ENCODE measurements at places on chromosomes 5 and 9.

- DNase-seq, result peak; percentile 58
These were observed 50.6 kb downstream of the DEPDC1B start for GRCh38 chr5:60649288-60649917.

DNA sequence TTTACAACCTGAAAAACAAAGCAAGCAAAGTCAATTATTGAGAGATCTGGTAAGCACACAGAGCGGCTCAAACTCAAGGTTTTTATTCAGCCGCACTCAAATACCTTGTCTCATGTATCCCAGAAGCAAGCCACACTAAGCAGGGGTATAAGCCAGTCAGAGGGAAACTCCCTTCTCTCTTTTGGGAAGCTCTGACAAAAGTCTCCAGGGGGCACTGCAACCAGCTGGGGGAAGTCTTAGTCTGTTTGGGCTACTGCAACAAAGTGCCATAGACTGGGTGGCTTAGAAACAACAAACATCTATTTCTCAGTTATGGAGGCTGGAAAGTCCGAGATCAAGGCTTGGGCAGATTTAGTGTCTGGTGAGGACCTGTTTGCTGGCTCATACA lies 246.0 kb downstream of the ENC1 start:
- no peak for DNase-seq

DNA sequence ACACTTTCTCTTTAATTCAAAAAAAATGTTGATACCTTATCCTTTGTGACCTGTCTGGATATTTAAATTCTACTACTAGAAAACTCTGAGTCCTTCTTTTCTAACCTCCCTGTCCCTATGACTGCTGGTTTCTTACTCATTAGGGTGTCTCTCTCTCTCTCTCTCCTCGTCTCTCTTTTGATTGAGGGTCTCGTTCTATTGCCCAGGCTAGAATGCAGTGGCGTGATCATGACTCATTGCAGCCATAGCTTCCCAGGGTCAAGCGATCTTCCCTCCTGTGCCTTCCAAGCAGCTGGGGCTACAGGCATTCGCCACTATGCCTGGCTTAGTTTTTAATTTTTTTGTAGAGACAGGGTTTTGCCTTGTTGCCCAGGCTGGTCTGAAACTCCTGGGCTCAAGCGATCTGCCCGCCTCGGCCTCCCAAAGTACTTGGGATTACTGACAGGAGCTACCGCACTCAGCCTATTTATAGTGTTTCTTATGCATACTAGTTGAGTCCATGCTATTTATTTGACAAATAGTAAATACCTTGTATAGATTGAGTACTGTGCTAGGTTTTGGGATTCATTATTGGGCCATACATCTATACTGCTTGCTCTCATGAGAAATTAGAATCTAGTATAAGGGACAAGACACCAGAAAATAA lies 61.9 kb downstream of the NSD1 start:
- DNase-seq, result peak; percentile 13

GRCh38 chr5:59564895-59565294 lies 328.6 kb downstream of the PDE4D start:
- no peak for DNase-seq

- DNase-seq, result peak; percentile 43
These were observed 104.4 kb downstream of the ACTL7B start for GRCh38 chr9:108751369-108751768.

GRCh38 chr5:67146574-67146973 lies 50.0 kb downstream of the CD180 start:
- no peak for DNase-seq

DNA sequence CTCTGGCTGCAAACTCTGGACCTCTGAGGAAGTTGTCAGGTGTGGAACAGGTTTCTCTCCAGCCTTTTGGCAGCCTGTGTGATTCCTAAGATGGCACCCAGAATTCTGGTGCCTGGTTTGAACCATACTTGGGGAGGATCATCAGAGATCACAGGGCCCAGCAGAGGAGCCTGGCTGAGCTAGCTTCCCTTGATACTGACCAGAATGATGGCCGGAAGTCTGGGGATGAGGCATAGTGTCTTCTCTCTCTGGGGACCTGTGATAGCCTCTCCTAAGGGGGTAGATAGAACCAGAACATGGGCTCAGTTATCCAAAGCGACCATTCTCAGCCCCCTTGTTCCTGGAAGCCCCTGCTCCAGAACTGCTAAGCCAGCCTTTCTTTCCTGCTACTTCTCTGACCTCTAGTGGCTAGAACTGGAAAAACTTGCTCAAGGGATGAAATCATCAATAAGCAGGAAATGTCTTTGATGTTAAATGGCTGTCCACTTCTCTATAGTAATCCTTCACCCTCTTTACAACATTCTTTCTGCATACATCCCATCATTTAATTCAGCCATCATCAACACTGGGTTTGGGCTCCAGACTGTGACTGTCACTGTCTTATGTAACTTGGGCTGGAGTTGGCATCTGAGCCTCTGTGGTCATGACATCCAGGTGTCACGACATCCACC lies 55.1 kb downstream of the C9orf152 start:
- DNase-seq, result peak; percentile 68

- DNase-seq, result no peak
These were observed 1043.4 kb upstream of the CDH10 start for GRCh38 chr5:25688156-25688555.

GRCh38 chr9:70049236-70049635 lies 5.6 kb downstream of the MAMDC2 start:
- DNase-seq, result peak; percentile 90

- peak; percentile 38 for DNase-seq
These were observed 13.5 kb upstream of the WDR38 start for GRCh38 chr9:124839612-124840299.

DNA sequence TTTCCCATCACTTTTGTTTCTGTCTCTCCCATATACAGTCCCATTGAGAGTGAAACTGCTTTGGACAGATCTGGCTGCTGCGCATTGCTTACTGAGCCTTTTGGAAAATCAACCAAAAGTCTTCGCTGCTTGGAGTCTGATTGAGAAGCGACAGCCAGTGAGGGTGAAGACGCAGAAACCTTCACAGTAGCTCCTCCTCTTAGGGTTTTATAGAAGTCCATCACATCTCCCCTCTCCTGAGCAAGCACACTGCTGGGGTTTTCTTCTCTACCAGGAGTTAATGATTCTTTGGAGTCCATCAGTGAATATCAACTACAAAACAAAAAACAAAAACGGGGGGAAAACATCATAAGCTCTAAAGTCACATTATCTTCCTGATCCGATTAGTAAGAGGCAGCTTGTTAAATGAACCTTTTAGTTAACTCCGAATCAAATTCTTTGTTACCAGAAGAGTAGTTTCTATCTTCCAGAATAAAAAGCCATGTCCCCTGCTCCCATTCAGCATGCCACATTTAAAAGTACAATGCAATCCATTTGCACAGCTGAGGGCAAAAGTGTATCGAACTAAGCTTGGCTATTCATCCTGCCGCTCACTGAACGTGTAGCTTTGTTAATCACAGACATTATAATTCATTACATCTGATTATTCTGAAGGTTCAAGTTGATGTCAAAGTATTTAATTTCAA lies 2.8 kb downstream of the NR3C1 start:
- peak; percentile 18 for DNase-seq

- peak; percentile 84 for DNase-seq
These were observed 138.7 kb downstream of the PLCXD3 start for GRCh38 chr5:41371738-41372137.

- DNase-seq, result no peak
These were observed 344.3 kb downstream of the RAB3C start for GRCh38 chr5:58927181-58927580.

DNA sequence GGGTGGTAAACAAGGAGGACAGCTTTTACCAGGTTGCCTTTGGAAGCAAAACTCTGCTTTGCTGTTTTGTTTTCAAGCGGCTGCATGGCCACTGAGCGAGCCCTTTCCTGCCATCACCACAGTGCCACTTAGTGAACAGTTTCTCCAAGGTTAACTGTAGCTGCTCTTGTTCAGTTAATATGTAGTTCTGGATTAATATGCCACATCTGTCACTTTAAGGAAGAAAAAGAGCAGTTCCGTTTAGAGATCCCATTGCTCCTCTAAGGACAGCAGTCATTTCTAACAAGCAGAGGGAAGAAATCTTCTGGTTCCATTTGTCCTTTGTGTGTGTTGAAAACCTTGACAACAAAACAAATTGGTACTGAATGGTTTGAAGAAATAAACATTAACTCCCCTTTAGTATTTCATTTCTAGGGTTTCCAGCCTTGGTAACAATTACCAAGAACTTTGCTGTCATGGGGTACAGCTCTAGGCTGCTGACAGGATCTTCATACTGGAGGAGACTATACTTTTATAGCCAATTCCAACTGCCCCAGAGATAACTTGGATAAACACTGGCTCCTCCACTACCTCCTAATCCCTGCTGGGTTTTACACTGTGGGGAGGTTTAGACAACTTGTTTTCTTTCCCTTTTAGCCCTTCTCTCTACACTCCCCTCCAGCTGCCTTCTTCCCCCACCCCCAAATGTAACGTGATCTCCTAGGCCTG lies 10.3 kb upstream of the ABL1 start:
- peak; percentile 84 for DNase-seq

DNA sequence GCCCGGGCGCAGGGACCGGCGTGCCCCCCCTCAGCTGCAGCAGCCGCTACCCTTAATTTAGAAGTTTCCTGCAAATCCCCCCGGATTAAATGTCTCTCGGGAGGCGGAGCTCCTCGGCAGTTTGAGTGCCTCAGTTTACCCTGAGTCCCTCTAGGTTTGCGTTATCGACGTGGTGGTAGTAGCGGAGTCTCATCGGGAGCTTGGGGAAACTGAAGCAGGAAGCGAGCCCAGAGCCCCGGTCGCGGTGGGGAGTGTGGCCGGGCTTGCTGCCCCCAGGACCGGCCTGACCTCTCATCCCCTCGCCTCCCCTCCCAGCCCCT lies 529 bp upstream of the TPM2 start:
- DNase-seq, result no peak

- peak; percentile 54 for DNase-seq
These were observed 178.8 kb downstream of the TRIO start for GRCh38 chr5:14321936-14322335.

DNA sequence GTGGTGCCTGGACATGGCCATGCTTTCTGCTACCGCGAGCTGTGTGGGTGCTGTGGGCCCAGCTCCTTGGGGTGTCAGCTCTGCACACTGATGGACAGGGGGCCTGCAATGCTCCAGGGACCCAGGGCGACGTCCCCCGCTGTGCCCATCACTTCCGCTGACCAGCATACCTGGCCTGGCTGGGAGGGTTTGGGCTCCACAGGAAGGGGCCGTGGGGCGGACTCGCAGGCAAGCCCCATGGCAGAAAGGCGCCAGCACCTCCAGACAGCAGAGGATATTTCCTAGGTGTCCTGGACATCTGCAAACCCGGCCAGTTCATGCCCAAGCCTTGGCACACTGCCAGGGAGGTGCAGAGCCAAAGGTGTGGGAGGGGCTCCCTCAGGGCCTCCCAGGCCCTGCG lies 295.8 kb upstream of the IRX4 start:
- DNase-seq, result no peak

DNA sequence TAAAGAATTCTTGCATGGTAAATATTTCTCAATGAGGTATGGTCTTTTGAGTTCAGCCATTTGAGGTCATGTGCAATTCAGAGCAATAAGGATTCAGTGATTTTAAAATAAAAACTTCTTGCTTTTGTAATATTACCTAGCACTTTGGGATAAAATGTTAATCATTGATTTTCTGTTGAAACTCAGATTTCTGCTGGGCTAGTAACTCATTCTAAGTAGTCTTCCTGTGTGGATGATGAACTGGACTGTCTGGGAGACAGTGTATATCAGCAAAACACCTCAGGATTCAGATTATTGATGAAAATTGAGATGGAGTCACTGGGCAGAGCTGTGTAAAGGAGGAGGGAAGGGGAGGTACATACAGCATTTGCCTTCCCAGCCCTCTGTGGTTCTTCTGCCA lies 10.8 kb upstream of the PSAT1 start:
- no peak for DNase-seq

GRCh38 chr9:90088434-90088833 lies 483.6 kb downstream of the GADD45G start:
- no peak for DNase-seq

DNA sequence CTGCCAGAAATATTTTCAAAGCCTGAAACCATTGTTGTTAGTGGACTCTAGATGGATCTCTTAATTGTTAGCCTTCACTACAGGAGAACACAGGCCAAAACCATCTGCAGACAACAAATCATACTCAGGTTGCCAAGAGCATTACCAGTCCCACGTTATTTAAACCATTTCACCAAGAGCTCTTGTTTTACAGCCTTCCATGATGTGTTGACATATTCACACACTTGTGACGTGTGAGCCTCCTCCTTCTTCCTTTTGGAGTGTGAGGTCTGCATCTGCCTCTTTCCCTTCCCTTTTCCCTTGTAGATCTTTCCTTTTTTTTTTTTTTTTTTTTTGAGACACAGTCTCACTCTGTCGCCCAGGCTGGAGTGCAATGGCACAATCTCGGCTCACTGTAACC lies 279.0 kb downstream of the AUH start:
- DNase-seq, result no peak

DNA sequence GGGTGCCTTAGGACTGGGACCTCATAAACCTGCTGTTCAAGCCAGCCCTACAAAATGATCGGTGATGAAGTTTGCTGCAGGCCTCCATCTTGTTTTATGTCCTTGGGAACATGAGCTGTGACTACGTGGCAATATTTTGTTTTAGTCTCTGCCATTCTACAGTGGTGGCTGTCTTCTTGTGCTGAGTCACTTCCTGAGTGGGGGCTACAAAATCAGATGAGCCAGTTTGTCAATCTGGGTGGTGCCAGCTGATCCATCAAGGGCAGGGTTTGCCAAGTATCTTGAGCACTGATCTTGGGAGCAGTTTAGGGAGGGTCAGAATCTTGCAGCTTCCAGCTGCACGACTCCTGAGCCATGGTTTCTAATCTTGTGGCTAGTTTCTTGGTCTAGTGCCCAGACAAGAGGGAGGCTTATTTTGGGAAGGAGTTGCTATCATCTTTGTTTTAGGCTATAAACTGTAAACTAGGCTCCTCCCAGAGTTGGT lies 94.7 kb downstream of the YTHDC2 start:
- peak; percentile 48 for DNase-seq

DNA sequence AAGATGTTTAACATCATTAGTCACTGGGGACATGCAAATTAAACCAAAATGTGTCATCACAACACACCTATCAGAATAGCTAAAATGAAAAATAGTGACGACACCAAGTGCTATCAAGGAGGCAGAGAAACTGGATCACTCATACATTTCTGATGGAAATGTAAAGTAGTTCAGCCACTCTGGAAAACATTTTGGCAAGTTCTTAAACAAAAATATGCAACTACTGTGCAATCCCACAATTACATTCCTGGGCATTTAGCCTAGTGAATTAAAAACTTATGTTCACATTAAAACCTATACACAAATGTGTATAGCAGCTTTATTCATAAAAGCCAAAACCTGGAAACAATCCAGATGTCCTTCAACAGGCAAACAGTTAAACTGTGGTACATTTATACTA lies 53.1 kb downstream of the SVEP1 start:
- peak; percentile 83 for DNase-seq

- no peak for DNase-seq
These were observed 31.7 kb downstream of the CEP72 start for GRCh38 chr5:643811-644271.

DNA sequence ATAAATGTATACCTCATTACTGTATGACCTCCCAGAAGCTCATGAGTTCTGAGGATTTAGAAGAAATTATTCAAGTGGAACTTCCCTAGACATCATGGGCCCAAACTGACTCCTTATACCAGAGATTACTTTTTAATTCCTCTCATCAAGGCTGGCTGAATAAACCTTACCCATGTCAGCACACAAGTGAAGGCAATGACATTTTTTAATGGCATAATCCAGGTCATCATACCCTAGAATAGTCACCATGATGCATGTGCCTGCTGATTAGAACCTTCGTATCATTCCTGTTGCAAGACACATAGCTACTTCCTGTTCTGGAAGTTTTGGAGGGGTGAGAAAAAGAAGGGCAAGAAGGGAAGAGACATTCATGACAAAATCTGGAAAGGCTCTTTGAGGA lies 49.8 kb upstream of the IFNK start:
- DNase-seq, result no peak

- no peak for DNase-seq
These were observed 1.2 kb upstream of the RFK start for GRCh38 chr9:76395381-76395780.

Data from EH (cell line).